ENCODE measurements at places on chromosomes 11 and 22. TPM values are rescaled to one million over a fixed set of nuclear protein-coding genes. Genes with fewer than 3 reads are reported as not detected.

Gene ESAM
- total RNA-seq, result 0.88 TPM

Gene MGAT3
- 2.6 TPM for total RNA-seq

Gene LRRC74B
- total RNA-seq, result not detected

Gene SORL1
- 80.0 TPM for total RNA-seq

Gene RIMBP3B
- not detected for total RNA-seq

Gene MMP11
- 0.56 TPM for total RNA-seq

Gene OR52I1
- not detected for total RNA-seq

Gene MRGPRX3
- not detected for total RNA-seq

Gene SLC25A18
- total RNA-seq, result not detected

Gene OR4C12
- not detected for total RNA-seq

Gene OTOG
- total RNA-seq, result not detected

Gene OR2AG1
- total RNA-seq, result not detected

Gene KRTAP5-11
- not detected for total RNA-seq

Gene EED
- total RNA-seq, result 73.2 TPM

Gene CYB561A3
- total RNA-seq, result 37.9 TPM

Gene NFAM1
- total RNA-seq, result 0.31 TPM

Gene AQP11
- total RNA-seq, result 0.69 TPM

Gene CLDN5
- total RNA-seq, result 0.30 TPM

Gene CDCA5
- total RNA-seq, result 174 TPM

Gene MOV10L1
- 0.36 TPM for total RNA-seq

Gene SLC17A6
- total RNA-seq, result not detected

Gene HEPACAM
- not detected for total RNA-seq

Gene KCNE3
- total RNA-seq, result not detected

Gene TSPAN18
- 1.3 TPM for total RNA-seq

Gene SLC22A12
- not detected for total RNA-seq

Gene CARD18
- total RNA-seq, result not detected

Gene CNTF
- total RNA-seq, result 4.5 TPM

Gene PYGM
- 4.0 TPM for total RNA-seq

Gene CCDC188
- not detected for total RNA-seq

Gene SLC37A2
- total RNA-seq, result 1.5 TPM

Gene KRTAP5-8
- total RNA-seq, result not detected

Gene APOA5
- not detected for total RNA-seq

Gene C11orf86
- total RNA-seq, result not detected

Gene FEN1
- total RNA-seq, result 55.4 TPM

Gene TEX12
- total RNA-seq, result 0.32 TPM

Gene OMP
- not detected for total RNA-seq

Gene OR4D5
- not detected for total RNA-seq

Gene OR5B2
- not detected for total RNA-seq

Gene HSPB2
- total RNA-seq, result 0.19 TPM

Gene SEPTIN3
- 4.5 TPM for total RNA-seq

Gene OR51E1
- not detected for total RNA-seq

Gene TYR
- not detected for total RNA-seq

Gene CCDC73
- not detected for total RNA-seq

Gene MAJIN
- total RNA-seq, result 2.7 TPM

Gene PLEKHB1
- 11.3 TPM for total RNA-seq

Gene APOL3
- total RNA-seq, result 55.6 TPM

Gene ANO9
- total RNA-seq, result 34.3 TPM

Gene MYRF
- 2.9 TPM for total RNA-seq

Gene GGT5
- not detected for total RNA-seq

Gene ANKK1
- 0.79 TPM for total RNA-seq

Gene CD248
- total RNA-seq, result 3.9 TPM

Gene OR56A1
- not detected for total RNA-seq

Gene OR2AT4
- not detected for total RNA-seq

Gene CASP4
- total RNA-seq, result 60.6 TPM

Measured in activated T-cell treated with anti-CD3 and anti-CD28 coated beads, Interleukin-2, amount 50 U/mL, for 72 hours (primary cell).